ENCODE measurements at places on chromosomes 16 and 17. TPM values are rescaled to one million over a fixed set of nuclear protein-coding genes. Genes with fewer than 3 reads are reported as not detected.

- DNase-seq, result no peak
These were observed at the start of gene USP6 for GRCh38 chr17:5115673-5116651. Gene USP6 (plus strand): TSS chr17:5116032. CDS start chr17:5130368, 14,336 bp downstream.

DNA sequence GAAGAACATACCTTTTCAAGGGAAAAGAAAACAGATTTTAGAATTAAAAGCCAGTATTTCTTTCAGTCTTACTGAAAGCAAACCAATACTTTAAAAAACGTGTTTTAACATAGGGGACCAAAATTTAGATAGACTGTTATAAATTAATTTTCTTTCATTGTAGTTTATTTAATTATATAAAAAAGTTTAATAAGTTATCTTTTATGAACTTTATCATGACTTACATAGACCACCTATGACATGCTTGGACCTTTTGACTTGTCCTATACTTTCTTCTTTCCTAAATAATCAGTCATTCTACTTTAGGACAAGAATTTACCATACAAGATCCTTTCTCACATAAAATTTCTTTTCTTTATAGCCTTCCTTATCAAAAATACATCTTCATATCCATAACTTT is 102.0 kb upstream of the HAS3 start:
- DNase-seq, result no peak

The ABCA10 gene
- total RNA-seq, result 78.7 TPM

GRCh38 chr17:50129728-50130558 is at the start of gene SAMD14:
Gene SAMD14 (minus strand): TSS chr17:50130160. CDS start chr17:50124959, 5,201 bp downstream.
- no peak for DNase-seq

GRCh38 chr17:61662741-61663140 is 71.7 kb upstream of the NACA2 start:
- no peak for DNase-seq

DNA sequence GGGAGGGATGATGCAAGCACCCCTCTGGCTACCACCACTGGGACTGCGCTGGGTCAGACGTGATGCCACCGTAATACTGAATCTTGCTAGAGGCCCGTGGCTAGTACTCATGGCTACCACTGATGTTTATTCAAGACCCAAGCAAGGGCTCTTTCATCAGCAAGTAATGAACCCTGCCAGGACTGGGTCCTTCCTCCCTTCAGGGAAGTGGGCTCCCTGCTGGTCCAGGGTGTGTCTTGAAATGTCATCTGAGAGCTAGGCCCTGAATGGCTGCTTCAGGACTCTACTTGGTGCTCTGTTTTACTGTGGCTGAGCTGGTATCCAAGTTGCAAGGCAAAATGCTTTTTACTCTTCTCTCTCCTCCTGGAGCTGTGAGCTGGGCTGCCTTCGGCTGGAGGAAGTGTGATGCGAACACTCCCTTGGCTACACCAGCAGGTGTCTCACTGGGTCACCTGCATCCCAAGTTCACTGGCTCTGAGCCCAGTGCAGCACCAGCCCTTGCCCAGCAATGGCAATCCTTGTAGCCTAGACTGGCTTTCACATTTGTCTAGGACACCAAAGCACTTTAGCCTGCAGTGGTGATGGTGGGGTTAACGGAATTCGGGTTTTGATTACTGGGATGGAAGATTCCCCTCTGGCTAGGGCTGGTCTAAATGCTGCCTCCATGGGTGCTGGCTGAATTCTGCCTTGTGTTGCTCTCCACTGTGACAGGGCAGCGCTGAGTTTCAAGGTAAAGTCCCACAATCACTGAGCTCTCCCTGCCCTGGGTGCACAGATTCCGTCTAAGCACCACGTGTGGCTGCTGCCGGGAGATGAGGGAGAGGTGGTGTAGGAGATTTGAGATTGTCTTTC is 98.6 kb downstream of the USP22 start:
- no peak for DNase-seq

DNA sequence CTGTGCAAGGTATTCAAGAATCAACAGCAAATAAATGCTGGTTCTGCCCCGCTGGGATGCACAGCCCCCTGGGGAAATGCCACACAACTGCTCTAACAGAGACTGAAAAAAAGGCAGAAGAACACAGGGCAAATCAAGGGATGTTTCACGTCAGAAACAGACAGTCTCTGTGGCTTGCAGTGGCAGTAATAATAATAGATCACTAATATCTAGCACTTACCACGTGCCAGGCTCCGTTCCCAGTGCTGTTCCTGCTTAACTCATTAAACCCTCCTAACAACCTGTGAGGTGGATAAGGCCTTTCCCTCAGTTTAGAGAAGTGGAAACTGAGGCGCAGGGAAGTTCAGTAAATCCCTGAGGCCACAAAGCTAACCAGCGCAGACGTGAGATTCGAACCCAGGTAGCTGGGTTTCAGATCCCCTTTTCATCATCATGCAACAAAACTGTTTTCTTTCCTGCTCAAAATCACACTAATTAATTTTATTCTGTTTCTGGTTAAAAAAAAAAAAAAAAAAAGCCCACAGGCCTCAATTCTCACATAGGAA is 36.7 kb downstream of the ARHGAP17 start:
- DNase-seq, result no peak
